ENCODE measurements at places on chromosomes 7 and 10.

DNA sequence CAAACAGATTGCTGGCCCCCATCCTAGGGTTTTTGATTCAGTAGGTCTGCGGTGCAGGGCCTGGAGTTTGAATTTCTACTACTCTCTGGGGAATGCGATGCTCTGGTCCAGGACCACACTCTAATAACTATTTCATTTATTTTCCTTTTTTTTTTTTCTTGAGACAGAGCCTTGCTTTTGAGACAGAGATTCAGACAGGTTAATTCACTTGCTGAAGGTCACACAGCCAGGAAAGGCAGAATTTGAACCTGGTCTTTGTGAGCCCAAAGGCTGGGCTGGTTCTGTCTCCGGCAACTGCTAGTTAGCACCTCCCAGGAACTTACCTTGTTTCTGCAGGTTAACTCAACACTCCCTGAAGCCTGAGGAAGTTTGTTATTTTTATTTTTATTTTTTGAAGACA, 11.5 kb downstream of the SPACDR start:
- no peak for DNase-seq

- peak; percentile 28 for DNase-seq
These were observed 53.7 kb upstream of the CD36 start for GRCh38 chr7:80584778-80585177.

DNA sequence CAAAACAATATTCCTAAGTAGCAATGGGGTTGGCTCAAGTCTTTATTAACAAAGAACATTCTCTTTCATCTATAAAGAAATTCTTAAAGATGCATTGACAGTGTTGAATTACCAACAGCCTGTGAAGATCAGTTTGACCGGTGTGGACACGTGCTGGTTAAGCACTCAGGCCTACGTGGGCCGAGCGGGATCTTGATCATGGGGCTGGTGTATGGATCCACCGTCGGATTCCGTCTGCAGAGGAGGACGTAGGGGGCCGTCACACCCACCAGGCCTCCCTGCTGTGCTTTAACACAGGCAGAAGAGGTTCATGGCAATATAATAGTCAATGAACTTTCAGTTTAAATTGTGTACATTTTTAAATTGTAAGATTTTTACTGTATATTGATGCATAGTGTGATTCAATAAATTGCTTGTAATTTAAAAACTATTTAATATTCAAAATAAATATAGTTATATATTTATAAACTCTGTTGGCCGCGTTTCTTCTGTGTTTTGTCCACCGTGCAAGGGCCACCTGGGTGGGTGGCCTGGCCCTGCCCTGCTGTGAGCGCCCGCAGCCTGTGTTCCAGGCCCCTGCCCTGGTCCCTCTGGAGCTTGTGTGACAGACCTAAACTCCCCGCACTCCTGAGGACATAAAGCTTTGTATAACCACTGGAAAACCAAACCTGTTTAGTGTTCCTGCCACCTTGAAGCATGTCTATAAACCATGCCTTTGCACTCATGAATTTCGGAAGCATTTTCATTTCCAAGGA, 1.9 kb upstream of the BHLHA15 start:
- no peak for DNase-seq

DNA sequence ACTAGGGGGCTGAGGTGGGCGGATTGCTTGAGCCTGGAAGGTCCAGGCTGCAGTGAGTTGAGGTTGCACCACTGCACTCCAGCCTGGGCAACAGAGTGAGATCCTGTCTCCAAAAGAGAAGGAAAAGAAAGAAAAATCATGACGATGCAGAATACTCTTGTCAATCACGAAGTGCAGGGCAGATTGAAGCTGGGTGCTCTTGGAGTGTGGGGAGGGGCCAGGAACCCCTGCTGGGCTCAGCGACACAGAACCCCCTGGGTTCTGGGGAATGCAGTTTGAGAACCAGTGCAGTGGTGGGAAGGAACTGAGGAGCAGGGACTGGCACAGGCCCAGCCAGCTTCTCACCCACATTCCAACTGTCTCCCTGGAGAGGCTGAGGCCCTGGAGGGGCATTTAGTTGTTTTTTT, 10.8 kb upstream of the INTS1 start:
- no peak for DNase-seq

- DNase-seq = no peak
These were observed 31.8 kb upstream of the ELFN1 start for GRCh38 chr7:1638215-1638661.

GRCh38 chr10:9613338-9614075, 1404.2 kb upstream of the CELF2 start:
- no peak for DNase-seq

GRCh38 chr10:111344804-111345203, 268.0 kb downstream of the ADRA2A start:
- DNase-seq = no peak

GRCh38 chr10:5446390-5446926, 34.1 kb downstream of the NET1 start:
- DNase-seq = peak; percentile 95

DNA sequence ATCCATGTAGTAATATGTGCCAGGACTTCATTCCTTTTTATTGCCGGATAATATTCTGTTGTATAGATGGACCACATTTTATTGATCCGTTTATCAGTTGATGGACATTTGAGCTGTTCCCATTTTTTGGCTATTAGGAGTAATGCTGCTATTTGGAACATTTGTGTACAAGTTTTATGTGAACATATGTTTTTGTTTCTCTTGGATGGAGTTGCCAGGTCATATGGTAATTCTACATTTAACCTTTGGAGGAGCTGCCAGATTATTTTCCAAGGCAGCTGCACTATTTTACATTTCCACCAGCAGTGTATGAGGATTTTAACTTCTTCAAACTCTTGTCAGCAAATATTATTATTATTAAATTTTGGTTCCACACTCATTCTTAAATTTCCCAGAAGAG, 59.2 kb downstream of the C10orf90 start:
- DNase-seq = no peak

GRCh38 chr10:118732245-118733165, 22.3 kb downstream of the CACUL1 start:
- DNase-seq = no peak

- peak; percentile 81 for DNase-seq
These were observed 170.2 kb upstream of the KLF14 start for GRCh38 chr7:130904031-130904757.

DNA sequence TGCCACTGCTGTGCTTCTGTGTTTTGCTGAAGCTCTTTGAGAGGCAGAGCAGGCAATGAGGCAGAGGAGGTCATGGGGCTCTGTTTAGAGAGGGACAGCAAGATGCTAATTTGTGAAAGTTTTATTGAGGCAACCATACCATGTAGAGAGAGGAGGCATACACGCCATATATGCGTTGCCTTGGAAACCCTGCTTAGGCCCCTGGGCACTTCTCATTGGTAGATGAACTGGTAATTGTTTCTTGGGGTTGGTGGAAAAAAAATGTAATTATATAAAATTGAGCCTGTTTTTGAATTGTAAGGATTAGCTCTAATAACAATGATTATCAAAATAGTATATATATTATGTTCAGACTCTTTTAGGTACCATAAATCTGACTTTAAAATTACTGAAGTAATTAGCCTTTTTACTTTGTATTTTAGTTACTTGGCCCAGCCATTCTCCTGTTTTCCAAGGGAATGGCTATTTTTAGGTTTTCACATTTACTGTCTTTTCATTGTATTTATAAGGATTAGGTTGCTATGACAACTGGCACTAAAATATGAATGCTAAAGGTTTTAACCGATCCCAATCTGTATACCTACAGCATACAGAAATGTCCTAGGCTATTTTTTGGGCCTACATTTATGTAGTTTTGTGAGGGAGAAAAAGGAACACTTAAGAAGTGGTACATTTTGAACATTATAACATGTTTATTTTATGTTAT, 52.4 kb downstream of the BZW2 start:
- no peak for DNase-seq

DNA sequence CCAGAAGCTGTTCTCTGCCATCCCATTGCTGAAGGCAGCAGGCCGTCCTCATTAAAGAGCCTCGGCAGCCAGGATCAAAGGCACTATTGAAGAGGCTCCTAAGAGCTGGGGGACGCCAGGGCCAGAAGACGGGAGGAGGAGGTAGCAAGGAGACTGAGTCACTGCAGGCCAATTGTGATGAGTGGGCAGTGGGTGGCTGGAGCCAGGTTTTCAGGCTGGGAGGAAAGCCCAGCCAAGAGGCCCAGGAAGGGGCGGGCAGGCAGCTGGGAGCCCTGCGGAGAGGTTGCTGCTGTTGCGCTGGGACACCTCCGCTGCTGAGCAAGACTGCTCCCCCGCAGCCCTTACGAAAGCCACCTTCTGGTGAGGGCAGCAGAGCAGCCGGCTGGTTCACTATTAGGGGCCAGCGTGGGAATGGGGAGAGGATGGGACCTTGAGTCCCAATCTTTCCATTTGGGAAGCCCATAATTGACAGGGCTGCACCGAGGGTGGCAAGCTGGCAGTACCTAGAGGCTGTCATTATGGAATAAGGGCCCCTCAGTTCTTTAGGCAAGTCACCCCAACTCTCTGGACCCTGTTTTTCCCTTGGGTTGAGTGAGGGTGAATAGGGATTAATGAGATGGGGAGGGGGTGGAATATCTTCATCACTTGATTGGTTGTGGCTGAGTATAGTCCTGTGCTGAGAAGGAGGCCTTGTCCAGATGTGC, 48.4 kb downstream of the UNC5B start:
- DNase-seq = no peak
